ENCODE measurements at places on chromosomes 5 and 9. TPM values are rescaled to one million over a fixed set of nuclear protein-coding genes. Genes with fewer than 3 reads are reported as not detected.

The TMEM252 gene
- polyA plus RNA-seq = not detected

The UNC13B gene
- polyA plus RNA-seq = 11.0 TPM

- no peak for DNase-seq
Observed at GRCh38 chr9:98047002-98047401, 9.5 kb upstream of the NANS start.

GRCh38 chr5:126544087-126544740 lies 50.8 kb downstream of the ALDH7A1 start:
- DNase-seq = peak; percentile 58

The DENND4C gene
- polyA plus RNA-seq = 17.4 TPM

DNA sequence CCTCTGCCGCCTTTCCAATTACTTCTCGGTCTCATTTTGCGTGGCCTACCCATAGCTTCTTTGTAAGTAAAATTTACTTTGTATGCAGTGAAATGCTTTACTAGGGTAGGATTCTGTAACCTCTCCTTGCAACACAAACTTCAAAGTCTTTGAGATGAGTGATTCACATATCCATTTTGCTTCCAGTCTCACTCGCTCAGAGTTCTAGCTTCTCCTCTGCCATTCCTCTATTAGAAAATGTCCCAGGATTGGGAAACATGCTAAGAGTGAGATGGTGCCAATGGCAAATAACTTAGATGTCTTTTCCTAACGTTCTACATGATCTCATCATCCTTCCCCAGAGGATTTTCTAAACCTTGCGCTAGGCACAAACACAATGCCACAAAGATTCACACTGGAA lies 270.5 kb upstream of the SLC30A5 start:
- no peak for DNase-seq

The MOB3B gene
- 7.6 TPM for polyA plus RNA-seq

DNA sequence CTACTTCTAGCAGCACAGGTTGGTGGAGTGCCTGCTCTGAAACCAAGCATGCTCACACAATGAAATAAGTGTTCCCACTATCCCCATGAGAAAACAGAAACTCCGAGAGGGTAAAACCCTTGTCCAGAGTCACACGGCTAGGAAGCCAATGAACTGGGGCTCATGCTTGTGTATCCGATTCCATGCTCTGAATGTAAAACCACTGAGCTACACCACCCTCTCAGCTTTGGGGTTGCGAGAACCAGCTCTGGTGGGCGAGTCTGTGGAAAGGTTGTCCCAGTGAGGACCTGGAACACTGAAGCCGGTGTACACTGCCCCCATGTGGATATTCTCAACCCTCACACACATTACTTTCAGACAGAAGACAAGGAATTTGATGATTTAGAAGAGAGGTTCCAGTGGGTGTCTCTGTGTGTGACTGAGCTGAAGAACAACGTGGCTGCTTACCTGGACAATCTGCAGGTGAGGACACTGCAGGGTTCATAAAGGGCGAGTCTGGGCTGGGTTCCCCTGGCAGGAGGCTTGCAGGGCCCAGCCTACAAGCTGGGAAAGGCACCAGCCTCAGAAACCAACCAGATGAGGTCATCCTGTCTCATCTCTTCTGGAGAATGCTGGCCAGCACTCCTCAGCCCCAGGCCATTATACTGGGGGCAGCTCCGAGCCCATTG lies 37.4 kb downstream of the ARHGEF37 start:
- DNase-seq = peak; percentile 75

The SCGB3A2 gene
- polyA plus RNA-seq = not detected

The S100Z gene
- polyA plus RNA-seq = not detected

The TMC1 gene
- 0.01 TPM for polyA plus RNA-seq

DNA sequence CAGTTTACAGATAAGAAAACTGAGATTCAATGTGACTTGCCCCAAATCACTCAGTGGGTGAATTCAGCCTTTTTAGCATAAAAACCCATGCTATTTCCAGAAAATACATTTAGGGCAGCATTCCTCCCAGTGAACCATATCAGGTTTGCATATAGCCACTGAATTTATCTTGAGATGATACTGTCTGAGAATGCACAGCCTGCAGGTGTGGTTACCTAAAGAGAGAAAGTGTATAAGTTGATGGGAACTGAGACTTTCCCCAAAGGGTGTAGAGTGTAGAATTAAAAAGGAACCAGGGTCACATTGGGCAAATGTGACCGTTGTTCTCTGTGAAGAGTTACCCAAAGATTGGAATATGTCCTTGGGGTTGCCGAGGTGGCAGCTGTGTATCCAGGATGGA lies 100.0 kb upstream of the PIK3R1 start:
- no peak for DNase-seq

GRCh38 chr5:73654171-73654811 lies 28.3 kb downstream of the ARHGEF28 start:
- DNase-seq = peak; percentile 31

GRCh38 chr5:31193591-31194467 lies at the start of gene CDH6:
TSS of gene CDH6 (plus strand) at chr5:31193686. CDS start at chr5:31267474, 73,788 bp downstream.
- DNase-seq = peak; percentile 30

- no peak for DNase-seq
Observed at GRCh38 chr5:123001808-123002207, 34.7 kb downstream of the PPIC start.

The CMBL gene
- 35.7 TPM for polyA plus RNA-seq

GRCh38 chr9:123488722-123489321 lies 132.8 kb downstream of the CRB2 start:
- no peak for DNase-seq

DNA sequence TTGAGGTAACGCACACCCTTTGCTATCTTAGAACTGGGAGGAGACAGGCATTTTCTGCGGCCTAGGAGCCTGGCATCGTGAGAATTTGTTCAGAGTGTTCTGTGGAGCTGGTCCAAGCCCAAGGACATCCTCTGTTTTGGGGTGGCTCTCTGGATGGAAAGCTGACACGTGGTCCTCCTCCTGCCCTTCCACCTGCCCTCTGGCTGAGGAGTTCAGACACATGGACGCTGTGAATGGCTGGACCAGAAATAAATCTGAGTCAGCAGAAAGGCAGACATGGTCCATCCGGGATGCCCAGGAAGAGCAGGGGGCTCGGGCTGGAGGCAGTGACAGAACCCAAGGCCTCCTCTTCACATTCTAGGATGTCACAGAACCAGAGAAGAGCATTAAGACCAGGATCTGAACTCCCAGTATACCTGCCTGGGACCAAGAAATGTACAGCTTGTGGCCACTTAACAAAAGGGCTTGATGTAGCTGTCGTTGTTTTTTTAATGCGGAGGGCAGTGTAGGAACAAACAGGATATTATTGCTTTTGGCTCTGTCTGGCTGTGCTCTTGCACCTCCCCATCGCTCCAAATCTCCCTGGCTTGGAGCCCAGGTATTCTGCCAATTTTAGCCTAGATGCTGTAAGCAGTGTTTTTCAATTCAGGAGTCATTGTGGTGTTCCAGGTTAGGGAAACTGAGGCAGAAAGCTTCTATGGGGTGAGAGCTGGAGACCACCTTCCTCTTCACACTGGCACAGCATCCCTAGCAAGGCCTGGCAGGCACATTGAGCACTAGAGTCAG lies 2.4 kb downstream of the CKMT2 start:
- DNase-seq = no peak

DNA sequence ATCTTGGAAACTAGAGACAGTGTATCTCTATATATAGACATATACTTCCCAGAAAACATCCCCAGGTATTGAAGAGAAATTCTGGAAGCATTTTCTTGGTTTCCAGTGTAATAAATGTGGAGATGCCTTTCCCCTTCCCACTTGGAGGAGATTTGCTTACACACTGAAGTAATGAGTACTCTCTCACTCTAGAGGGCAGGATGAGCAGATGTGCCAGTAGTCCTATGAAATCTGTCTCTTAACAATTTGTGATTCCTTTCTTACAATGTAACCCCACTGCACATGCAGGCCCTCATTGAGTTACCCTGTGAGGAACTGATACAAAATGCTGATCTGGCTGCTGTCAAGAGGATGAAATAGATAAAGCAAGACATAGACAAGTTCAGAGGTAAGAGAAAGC lies 567.2 kb downstream of the SLCO4C1 start:
- DNase-seq = no peak

- peak; percentile 48 for DNase-seq
Observed at GRCh38 chr9:106859957-106860720, 2.8 kb upstream of the ZNF462 start.

DNA sequence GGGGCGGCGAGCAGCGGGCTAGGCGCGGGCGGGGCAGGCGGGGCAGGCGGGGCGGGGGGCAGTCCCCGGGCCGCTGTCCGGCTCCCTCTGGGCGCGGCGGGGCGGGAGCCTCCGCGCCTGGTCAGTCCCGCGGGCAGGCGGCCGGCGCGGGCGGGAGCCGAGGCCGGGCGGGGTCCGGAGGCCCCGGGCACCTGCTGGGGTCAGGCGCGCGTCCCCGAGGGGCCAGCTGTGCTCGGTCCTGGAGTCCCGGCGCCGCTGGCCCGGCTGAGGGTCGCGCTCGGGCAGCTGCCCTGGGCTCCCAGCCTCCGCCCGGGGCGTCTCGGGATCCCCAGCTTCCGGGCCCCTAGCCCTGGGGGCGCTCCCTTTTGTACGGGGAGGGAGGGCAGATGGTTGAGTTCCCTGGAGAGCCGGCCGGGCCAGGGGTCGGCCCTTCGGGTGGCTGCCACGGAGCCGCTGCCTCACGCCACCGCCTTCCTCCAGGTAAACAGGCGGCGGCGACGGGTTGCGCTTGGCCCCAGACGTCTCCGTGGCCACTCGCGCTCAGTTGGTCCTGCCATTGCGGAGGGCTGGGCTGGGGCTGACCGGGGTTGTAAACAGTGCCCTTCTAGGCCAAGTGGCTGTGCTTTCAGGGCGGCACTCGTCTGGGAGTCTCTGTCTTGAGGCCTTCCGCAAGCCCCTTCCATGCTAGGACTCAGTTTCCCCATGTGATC lies 473 bp downstream of the ZBTB34 start:
- no peak for DNase-seq

DNA sequence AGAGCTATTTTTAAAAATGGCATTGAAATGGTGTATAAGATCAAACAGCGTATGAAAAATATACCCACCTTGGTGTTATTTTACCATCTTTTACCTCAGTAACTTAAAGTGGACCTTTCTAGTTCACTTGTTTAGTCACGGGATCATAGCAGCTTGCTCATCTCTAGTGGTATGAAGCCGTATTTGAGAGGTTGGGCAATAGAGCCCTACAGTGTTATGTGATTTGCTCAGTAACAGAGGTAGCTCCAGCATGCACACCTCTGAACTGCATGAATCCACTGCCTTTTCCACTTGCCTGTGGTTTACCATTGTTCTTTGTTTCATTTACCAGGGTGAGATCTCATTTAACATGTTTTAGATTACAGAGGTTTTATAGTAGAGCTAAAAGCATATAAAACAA lies 134.4 kb downstream of the ATG10 start:
- no peak for DNase-seq

- no peak for DNase-seq
Observed at GRCh38 chr5:96280946-96281393, 152.1 kb downstream of the PCSK1 start.

The TMOD1 gene
- polyA plus RNA-seq = 0.80 TPM

DNA sequence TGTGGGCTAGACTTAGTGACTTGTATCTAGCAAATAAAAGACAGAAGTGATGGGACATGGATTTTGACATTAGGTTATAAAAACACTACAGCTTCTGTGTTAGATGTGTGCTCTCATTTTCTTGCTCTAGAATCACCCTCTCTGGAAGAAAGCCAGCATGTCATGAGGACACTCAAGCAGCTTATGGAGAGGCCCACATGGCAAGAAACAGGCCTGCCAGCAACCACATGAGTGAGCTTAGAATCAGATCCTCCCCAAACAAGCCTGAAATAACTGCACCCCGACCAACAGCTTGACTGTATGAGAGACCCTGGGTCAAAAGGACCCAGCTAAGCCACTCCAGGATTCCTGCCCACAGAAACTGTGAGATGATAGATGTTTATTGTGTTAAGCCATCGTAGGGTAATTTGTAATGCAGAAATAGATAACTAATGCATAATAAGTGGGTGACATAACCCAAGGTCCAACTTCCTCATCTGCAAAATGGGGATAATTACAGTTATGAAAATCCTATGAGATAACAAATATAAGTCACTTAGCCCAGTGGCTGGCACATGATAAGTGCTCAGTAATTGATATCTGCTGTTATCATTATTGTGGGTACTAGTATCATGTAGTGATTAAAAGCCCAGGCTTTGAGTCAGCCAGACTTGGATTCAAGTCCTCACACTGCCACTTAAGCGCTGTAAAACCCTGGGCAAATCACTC lies 86.5 kb downstream of the KLHL3 start:
- DNase-seq = no peak

- DNase-seq = peak; percentile 29
Observed at GRCh38 chr5:10333154-10334006, 20.1 kb upstream of the MARCHF6 start.

DNA sequence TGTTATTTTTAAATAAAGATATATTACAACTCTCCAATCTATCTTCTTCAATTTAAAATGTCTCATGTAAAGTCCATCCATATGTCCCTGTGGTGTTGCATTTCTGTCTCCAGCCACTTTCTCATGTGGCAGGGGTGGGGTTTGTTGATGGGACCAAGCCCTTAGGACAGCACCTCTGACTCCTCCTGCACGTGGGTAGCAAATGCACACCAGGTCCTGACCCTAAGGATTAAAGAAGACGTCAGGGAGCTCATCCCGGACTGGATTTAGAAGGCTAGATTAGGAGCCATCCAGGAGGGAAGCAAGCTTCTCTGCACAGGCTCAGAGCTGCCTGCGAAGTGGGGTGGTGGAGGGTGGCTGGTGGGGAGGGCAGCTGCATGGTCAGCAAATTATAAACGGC lies 38.9 kb upstream of the FAM120AOS start:
- no peak for DNase-seq

DNA sequence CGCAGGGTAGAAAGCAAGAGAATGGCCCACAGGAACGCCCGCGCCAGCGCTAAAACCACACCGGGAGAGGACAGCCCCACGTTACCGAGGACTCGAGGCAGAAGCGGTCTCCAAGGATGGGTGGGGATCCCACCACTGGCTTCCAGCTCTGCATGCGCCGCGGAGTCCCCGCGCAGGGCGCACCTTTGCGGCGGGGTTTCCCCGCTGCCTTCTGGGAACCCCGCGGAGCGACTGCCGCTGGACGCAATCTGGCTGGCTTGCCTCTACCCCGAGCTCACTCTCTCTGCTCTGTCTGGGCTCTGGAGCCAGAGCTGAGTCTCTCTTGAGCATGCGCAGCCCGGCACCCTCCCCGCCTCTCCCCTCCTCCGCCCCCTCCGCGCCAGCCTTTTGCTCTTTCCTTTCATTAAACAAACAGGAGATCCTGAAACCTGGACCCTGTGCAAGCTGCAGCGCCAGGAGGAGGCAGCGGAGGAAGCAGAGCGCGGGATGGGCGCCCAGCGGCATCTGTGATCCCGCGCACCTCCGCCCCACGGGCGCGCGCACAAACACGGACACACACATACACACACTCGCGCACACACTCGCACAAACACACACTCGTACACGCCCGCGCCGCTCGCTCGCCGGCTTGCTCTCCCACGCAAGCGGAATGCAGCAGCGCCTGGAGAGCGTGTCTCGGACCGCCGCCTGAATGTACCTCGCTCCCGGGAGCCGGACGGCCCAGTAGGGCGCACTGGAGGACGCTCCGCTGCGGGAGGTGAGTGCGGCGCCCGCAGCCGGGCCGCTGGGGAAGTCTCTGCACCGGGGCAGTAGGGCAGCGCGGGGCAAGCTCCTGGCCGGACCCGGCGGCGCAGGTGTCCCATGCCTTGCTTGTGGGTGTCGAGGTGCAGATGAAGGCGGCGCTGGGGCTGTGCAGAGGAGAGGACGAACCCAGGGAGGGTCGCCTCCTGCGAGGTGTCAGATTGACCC lies at the start of gene PLPPR1:
PLPPR1 (plus strand) TSS at position 382 of the 969 bp plus-strand sequence.
- peak; percentile 53 for DNase-seq

The RHOBTB3 gene
- 9.1 TPM for polyA plus RNA-seq
